ENCODE measurements at places on chromosomes 7 and 10.

GRCh38 chr10:90862908-90863514, 5.2 kb upstream of the HTR7 start:
- DNase-seq = no peak

GRCh38 chr7:73812996-73813395, 17.8 kb upstream of the CLDN4 start:
- DNase-seq = no peak

DNA sequence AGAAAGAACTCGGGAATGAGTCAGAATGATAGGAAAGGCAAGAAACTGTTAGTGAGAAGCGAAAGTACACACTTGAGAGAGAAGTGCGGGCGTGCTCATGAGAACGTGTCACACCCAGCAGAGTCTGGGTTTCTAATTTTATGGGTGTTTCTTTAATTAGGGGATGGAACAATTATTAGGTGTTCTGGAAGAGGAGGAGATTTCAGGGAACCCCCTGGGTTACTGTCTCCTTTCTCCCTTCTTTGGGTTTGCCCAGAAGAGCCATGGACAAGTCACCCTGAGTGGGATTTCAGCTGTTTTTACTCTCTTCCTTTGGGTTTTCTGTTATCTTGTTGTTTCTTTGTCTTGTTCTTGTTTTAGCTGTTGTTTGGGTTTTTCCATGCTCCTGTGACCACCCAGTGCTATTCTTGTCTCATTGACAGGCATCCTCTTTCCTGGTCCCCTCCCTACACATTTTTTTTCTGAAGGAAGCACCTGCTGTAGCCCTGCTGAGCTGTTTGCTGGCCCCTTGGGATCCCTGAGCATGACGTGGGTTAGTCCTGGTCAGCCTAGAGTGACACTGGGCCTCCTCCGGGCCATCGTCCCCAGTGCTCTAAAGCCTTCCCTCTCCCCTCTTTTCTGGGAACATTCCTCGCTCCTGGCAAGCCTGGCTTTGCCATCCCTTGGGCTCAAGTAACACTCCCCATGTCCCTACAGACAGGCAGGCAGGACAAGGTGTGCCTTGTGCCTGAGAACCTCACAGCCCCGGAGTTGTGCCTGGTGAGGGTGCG, 3.5 kb downstream of the SH2D4B start:
- no peak for DNase-seq

GRCh38 chr7:5711409-5711808, 70.1 kb downstream of the RNF216 start:
- DNase-seq = no peak

- no peak for DNase-seq
Measured at GRCh38 chr10:74160013-74160412, 9.0 kb downstream of the ADK start.

GRCh38 chr7:100444311-100445278, 8.3 kb upstream of the PPP1R35 start:
- no peak for DNase-seq

DNA sequence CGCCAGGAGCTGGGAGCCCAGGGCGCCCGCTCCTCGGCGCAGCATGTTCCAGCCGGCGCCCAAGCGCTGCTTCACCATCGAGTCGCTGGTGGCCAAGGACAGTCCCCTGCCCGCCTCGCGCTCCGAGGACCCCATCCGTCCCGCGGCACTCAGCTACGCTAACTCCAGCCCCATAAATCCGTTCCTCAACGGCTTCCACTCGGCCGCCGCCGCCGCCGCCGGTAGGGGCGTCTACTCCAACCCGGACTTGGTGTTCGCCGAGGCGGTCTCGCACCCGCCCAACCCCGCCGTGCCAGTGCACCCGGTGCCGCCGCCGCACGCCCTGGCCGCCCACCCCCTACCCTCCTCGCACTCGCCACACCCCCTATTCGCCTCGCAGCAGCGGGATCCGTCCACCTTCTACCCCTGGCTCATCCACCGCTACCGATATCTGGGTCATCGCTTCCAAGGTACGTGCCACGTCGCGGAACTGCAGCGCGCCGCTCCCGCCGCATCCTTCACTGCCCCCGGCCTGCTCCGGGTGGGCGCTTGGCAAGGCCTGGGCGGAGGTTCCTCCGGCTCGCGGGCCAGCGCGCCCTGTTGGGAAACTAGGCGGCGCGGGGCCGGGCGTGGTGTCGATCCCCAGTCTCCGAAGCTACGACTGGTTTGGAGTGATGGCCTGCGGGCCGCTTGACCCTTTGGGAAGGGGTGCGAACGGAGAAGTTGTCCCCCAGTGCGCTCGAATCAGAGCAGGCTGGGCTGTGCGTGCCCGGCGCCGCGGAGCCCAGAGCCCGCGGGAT, 868 bp downstream of the EMX2 start:
- no peak for DNase-seq

GRCh38 chr10:73841526-73842285, 30.3 kb upstream of the NDST2 start:
- DNase-seq = no peak

DNA sequence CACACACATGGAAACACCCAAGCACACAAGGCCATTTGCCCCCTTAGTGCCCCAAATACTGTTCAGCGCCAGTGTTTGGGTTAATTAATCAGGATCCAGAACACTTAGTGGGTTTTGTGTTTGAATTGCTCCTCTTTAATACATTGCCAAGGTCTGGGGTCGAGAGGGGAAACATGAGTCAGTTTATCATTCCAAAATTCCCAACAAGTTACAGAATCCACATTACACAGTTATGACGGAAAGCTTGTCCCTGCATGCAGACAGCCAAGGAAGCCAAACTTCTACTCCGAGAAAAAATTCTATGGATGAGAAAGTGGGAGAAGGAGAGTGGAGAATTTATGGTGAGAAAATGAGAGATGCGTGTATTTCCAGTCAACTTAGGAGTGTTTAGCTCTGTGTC, 189.0 kb downstream of the NPSR1 start:
- DNase-seq = no peak

GRCh38 chr7:106270122-106270977, 14.4 kb downstream of the NAMPT start:
- DNase-seq = no peak

DNA sequence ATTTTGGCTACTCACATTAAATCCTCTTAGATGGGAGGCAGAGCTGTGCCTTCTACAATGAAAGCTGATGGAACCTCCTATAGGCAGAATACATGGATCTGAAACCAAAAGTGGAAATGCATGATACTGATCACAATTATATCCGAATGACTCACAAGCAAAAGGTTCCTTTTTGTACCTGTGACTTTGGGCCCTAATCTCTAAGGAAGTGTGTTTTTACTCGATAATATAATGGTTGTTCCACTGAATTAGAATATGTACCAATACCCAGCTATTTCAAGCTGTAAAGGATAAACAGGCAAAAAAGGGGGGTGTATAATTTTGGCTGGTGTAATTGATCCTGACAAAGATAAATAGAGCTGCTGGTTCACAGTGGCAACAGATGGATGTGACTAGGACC, 17.6 kb upstream of the LAMB1 start:
- no peak for DNase-seq

DNA sequence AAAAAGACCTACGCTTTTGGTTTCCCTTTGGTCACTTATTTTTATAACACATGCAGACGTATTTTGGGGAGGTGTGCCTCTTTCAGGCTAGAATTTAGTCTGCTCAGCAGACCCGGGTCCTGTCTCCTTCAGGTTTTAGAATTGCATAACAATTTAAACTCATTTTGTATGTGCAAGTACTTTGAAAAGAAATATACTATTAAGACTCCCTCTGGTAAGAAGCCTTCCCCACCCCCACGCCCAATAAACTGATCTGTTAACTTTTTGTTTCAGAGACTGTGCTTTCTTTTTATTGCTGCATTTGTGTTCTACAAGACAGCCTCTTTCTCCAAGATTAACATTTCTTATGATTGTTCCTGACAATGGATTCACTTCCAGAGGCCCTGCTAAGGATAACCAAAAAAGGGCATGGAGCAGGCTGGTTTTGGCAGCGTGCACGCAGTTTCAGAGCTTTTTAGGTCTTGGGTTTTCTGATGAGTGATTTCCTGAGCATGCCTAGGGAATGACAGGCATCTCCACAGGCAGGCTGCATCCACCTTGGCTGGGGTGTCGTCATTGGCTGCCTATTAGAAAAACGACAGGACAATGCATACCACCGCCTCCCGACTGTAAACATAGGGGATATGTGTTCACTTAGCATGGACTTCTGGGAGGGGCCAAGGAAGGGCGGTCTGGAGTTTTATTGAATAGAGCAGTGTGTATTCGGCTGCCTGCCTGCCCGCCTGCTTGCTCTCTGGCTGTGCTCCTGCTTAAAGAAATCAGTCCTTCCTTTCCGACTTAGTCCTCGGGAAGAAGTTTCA, at the start of gene CALD1:
Gene CALD1 (plus strand): TSS at position 694 of the 800 bp plus-strand sequence. CDS start 88,100 bp downstream, outside the sequence.
- no peak for DNase-seq

DNA sequence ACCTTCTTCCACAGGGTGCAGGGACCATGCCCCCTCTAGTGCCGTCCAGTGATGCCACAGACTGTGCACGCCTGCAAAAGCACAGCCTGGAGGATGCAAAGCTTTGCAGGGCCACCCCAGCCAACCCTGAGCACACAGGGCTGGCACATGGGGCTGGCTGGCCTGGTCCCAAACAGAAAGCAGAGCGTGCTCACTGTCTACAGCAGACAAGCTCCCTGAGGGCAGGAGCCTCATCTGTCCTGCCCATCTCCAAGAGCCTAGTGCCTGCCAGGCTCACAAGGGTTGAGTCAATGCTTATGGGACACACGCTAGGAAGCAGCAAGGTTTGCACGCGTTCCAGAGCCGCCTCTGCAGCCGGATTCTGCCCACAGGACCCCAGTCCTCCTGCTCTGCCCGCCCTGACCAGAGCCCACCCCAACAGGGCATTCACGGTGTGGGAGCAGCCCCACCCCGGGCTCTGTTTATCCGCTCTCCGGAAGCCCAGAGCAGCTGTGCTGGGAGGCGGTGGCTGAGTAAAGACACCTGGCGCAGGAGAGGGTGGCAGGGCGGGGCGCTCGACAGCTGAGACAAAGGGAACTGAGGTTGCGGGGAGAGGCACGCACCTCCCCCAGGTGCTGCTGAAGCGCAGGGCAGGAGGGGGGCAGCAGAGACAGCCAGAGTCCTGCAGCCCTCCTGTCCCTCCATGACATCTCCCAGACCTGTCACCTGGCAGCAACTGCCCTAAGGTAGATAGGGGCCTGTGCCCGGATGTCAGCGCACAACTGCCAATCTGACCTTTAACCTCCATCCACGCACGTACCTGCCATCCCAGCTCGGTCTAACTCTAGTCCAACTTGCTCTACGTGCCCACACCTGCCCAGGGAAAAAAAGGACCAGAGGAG, 4.3 kb downstream of the KCNH2 start:
- no peak for DNase-seq

GRCh38 chr7:38178695-38179344, 775 bp downstream of the STARD3NL start:
- DNase-seq = no peak

- DNase-seq = no peak
Measured at GRCh38 chr10:78911533-78912340, 157.0 kb upstream of the ZMIZ1 start.

DNA sequence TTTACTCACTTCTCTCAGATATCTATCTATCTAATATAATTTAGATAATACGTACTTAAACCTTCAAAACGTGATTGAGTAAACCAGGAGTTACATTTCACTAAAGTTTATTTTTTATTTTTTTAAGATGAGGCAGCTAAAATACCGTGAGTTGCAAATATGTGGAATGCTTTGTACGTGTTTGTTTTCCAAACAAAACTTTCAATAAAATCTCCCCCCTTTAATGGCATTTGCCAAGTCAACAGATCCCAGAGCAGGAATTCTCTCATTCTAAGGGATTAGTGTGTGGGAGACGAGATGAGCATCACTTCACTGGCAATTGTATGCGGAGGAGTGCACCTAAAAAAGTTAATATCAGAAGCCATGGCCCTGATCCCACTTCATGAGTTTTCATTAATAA, 53.7 kb upstream of the MAGI2 start:
- no peak for DNase-seq

DNA sequence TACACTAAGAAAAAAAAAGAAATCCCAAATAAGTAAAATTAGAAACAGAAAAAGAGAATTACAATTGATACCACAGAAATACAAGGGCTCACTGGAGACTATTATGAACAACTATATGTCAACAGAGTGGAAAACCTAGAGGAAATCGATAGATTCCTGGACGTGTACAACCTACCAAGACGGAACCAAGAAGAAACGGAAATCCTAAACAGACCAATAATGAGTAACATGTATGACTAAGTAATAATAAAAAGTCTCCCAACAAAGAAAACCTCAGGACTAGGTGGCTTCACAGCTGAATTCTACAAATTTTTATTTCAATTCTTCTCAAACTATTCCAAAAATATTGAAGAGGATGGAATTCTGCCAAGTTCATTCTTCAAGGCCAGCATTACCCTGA, 13.9 kb downstream of the DIP2C start:
- no peak for DNase-seq

- DNase-seq = no peak
Measured at GRCh38 chr7:29468196-29468595, 95.4 kb upstream of the PRR15 start.

GRCh38 chr10:77974396-77975074, 48.0 kb upstream of the DLG5 start:
- no peak for DNase-seq

GRCh38 chr7:9192969-9193368, 759.6 kb downstream of the NXPH1 start:
- no peak for DNase-seq

- DNase-seq = no peak
Measured at GRCh38 chr10:43939389-43939938, 290.8 kb upstream of the ZNF32 start.

- no peak for DNase-seq
Measured at GRCh38 chr10:117458571-117458970, 83.3 kb upstream of the PDZD8 start.

DNA sequence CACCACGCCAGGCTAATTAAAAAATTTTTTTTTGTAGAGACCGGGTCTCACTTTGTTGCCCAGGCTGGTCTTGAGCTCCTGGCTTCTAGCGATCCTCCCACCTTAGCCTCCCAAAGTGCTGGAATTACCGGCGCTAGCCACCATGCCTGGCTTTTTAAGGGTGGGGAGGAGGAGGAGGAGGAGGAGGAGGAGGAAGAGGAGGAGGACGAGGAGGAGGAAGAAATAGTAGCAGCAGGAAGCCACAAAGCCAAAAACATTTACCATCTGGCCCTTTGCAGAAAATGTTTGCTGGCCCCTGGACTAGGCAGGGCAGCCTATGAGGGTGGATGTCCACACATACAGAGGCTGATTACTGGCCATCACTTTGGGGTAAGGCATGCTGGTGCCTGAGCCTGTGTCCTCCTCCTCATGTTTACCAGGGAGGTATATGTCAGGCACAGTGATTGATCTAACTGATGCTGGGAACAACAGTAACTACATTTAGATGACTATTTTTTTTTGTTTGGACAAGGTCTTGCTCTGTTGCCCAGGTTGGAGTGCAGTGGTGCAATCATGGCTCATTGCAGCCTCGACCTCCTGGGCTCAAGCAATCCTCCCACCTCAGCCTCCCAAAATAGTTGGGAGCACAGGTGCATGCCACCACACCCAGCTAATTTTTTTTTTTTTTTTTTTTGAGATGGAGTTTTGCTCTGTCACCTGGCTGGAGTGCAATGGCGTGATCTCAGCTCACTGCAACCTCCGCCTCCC, 122.1 kb downstream of the HIP1 start:
- no peak for DNase-seq

DNA sequence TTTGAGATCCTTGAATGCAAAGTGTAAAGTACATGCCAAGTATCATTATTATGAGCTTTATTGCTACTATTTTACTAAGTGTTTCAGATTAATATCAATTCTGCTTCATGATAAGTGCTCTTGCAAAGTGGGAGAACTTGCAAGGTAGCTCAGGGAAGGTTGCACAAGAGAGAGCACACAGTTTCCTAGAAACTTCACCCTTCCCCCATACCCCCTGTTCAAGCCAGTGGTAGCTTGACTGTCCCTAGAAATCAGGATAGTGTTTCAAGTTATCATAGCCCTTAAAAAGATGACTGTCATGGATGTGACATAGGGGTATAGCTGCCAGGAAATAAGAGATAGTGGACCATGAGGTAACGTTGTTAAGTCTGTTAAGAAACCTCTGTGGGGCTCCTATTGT, 251.5 kb downstream of the TRIL start:
- no peak for DNase-seq
